ENCODE measurements at places on chromosomes 3 and 15.

DNA sequence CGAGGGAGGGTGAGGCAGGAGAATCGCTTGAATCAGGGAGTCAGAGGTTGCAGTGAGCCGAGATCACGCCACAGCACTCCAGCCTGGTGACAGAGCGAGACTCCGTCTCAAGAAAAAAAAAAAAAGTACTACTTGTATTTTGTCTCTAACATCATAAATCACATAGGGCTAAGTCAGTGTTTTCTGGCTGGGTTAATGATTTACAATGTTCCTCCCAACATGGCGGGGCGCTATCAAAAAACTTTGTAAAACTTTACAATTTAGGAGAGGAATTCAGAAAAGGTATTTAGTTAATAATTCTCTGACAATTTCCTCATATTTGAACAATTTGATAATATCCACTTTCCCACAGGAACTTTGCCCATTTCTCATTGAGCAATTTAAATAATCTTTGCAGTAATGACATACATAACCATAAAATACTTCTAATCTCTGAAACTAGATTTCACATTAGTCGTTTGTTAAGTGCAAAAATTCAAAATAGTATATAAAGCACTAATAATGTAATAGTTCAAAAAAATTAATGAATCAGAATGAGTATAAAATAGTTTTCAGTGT lies 26.6 kb upstream of the B3GNT5 start:
- no peak for DNase-seq

DNA sequence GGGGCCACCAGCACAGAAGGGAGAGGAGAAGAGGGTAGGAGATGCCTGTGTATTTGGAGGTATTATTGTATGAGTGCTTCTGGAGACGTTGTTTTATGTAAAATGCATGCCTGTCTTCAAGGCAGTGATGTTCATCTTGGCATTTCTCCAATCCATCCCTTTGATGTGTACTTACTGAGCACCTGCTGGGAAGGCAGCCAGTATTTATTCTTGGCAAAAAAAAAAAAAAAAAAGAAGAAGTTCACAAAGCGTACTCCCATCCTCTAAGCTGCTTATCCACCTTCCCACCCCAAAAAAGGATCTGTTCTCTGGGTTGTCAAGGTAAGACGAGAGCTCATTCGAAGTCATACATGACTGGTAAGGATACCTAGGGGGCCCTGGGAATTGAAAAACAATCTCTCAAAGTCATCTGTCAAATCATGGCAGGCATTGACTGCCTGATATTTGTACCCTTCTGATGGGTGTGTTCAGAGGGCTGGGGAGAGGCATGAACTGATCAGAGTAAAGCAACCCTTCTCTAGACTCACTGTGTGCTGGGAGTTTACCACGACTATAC lies 30.0 kb upstream of the SLC6A1 start:
- no peak for DNase-seq

GRCh38 chr15:85742186-85742821 lies 52.4 kb downstream of the KLHL25 start:
- DNase-seq, result no peak

DNA sequence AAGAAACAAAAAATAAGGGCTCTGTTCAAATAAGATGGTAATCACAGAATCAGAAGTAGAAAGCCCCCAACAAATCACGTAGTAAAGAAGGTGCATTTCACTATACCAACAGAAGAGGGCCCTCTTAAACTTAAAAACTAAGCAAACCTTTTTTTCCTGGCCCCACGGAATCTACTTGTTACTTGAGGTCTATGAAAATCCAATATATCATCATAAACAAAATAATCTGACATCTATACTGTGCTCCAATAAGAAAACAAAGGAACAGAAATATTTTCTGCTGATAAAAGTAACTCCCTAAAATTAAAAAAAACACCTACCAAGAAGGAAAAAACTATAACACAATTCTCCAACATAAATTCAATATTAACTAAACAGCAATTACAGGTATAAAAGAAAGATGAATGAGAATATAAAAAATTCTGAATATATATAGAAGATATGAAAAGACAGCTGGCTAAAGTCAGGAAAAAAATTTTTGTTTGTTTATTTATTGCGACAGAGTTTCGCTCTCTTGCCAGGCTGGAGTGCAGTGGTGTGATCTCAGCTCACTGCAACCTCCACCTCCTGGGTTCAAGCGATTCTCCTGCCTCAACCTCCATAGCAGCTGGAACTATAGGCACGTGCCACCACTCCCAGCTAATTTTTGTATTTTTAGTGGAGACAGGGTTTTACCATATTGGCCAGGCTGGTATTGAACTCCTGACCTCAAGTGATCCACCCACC lies 81.8 kb downstream of the CLASP2 start:
- no peak for DNase-seq

DNA sequence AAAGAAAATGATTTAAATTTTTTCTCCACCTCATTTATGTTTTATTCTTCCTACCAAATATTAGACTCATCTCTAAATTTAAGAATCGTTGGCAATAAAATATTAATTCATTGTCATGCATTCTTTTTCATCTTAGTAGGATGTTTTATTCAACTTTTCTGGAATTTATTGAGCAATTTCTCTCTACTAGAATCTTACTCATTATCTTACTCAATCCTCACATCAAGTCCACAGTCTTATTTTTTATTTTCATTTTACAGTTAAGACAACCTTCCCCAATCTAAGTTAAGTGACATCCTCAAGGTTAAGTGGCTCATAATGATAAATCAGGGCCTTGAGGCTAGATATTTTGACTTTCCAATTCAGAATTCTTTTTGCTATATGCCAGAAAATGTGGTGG lies 15.9 kb upstream of the ALDH1A2 start:
- DNase-seq, result no peak

DNA sequence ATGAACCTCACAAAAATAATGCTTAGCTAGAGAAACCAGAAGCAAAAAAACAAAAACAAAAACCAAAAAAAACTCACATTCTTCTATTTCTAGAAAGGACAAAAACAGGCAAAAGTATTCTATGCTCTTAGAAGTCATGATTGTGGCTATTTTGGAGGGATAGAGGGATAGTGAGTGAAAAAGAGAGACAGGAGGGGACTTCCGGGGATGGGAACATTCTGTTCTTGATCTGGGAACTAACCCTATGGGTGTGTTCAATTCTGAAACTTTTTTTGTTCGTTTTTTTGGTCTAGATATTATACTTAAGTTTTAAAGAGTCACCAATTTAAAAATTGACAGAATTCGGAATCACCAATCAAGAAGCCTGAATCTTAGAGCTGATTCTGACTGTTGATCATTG lies 120.0 kb upstream of the TPM1 start:
- no peak for DNase-seq

GRCh38 chr15:31447931-31448634 lies 121.4 kb downstream of the KLF13 start:
- DNase-seq, result no peak

DNA sequence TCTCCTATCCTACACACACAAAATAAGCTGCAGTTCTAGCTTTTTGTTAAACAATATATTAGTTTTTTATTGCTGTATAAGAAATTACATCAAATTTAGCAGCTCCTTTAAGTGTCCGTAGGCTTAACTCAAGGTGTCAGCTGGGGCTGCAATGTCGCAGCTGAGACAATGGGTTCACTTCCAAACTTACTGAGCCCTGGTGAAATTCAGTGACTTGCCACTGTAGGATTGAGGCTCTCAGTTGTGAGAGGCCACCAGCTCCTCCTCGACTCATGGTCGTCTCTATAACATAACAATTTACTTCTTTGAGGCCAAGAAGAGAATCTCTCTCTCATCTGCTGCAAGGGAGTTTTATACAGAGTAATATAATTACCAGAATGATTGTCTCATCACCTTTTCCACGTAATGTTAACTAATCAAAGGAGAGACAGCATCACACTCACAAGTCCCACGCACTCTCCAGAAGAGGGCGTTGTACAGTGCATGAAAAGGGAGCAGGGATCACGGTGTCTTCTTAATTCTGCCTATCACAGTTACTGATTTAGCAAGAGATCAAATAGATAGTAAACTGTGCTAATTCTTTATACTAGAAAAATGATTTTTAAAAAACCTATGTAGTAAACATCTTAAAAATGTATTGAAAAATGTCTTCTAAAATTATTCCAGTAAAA lies 735.6 kb upstream of the GBE1 start:
- DNase-seq, result no peak

DNA sequence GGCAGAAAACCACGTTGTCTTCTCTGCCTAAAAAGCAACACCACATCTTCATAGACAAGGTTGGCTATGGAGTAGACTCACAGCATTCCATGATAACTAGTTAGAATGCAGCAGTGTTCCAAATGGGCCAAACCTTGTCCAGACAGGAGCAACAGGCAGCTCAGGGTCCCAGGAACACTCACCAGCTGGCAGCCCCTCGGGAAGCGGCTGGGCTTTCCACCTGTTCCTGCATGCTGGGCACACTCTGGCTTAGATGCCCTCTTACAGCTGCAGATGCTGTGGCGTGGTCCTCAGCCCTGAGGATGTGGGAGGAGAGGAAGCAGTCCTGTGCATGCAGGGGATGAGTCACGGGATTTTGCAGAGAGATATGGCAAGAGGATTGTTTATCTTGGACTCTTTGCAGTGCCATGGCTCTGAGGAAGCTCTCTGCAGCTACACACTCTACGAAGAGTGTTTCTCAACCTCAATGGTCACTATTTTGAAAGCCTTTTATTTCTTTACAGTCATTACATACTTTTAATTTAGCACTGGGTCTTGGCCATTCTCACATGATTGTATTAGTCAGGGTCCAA lies 11.3 kb downstream of the NRROS start:
- no peak for DNase-seq

DNA sequence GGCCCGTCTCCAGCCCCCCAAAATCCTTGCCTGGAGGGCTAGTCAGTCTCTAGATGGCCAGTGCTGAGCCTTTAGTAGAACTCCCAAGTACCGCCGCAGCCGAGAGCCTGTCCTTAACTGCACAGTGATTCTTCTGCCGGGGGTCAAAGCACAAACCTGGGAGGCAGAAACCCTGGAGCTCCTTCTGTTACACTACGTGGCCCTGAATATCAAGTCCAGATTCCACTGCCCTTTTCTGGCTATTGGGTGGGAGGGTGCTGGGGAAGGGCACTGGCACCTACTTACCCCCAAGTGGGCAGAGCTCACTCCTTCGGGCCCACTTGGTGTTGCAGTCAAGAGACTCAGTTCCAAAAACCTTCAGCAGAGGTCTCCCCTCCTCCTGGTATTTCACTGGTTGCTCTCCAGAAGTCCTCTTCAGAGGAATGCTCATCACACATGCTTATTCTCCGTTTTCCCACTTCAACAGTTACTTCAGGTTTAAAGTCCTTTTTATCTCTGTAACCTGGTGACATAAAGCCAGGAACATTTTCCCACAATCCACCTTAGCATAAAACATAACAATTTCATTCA lies 10.8 kb downstream of the PDHB start:
- DNase-seq, result no peak

DNA sequence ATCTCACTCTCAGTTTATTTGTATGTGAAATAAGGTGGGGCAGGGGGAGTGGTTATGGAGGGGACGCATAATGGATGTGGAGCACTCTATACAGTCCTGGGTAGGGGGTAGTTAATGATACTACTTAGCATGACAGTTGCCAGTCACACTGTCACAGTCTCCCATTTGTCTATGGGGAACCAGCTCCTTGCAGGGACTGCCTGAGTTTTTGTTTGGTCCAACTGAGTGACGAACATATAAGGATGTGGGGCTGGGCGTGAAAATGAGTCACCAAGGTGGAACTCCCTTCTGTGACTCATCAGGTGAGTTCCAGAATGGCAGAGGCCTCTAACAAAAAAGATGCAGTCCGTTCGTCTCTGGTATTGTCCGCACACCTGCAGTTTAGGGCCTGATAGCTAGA lies 235.3 kb upstream of the ST8SIA2 start:
- DNase-seq, result no peak

GRCh38 chr3:122760453-122761271 lies 33.0 kb downstream of the HSPBAP1 start:
- no peak for DNase-seq

- no peak for DNase-seq
These were observed 17.4 kb downstream of the NANOGP8 start for GRCh38 chr15:35067496-35068347.

GRCh38 chr3:12782172-12782815 lies 14.2 kb upstream of the CAND2 start:
- DNase-seq, result no peak

DNA sequence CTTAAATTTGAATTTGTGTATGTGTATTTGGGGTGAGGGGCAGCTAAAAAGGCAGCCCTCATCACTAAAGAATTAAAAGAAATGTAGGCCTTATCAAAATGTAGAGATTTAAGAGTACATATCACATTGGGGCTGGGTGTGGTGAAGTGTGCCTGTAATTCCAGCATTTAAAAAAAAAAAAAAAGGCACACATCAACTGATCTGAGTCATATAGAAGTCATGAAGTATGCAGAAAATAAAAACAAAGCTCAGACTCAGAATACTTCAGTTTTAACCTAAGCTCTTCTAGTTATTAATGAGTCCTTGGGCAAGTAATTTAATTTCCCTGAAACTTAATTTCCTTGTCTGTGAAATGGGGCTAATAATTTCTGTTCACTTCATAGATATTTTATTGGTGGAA lies 31.6 kb downstream of the SLC24A1 start:
- no peak for DNase-seq

GRCh38 chr3:59856934-59857460 lies 807.2 kb upstream of the CFAP20DC start:
- no peak for DNase-seq

DNA sequence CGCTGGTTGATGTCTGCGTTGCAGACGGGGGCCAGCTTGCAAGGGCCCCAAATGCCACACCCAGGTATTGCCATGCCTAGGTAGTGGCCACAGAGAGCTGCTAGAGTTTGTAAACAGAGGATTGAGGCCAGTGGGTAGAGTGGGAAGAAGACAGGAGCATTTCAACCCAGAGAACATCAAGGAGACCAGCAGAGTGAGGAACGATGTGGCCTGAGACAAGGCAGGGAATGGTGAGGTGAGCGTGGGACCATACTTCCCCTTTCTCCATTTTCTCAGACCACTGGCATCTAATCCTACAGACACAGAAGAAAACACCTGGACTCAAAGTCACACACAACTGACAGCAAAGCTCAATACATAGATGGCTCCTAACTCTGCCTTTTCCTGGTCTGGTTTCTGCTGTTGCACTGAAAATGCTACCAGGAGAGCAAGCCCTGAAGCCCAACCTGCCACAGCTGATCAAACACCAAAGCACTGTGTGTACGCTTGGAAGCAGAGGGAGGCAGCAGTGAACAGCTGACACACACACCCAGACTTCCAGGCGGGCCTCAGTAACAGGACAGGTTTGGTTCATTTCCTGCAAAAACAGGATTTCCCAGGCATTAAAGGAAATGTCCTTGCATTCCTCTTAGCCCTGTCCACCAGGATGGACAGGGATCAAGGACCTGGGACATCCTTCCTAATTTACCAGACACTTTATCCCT lies 1.6 kb downstream of the FAM174B start:
- DNase-seq, result no peak

GRCh38 chr3:13461169-13462124 lies 18.7 kb upstream of the HDAC11 start:
- DNase-seq, result no peak

- DNase-seq, result no peak
These were observed 42.3 kb downstream of the FBXO22 start for GRCh38 chr15:75945953-75946352.

DNA sequence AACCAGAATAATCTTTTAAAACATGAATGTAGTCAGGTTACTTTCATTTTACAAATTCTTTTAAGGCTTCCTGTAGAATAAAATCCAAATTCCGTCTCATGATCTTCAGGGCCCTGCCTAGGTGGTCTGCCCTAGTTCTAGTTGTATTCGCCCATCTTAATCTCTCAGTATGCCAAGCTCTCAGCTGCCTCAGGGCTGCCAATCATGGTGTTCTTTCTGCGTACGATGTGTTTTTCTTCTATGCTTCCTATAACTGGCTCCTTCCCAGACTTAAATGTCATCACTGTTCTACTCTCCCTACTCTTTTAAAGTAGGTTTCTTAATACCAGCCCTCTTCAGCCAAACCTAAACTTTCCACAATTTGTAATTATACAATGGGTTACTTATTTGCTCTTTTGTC lies 107.4 kb downstream of the GREM1 start:
- no peak for DNase-seq
